ENCODE measurements at places on chromosomes 11 and 22.
A peak's percentile ranks its signal among the peaks of the same experiment; 100 is the strongest.

DNA sequence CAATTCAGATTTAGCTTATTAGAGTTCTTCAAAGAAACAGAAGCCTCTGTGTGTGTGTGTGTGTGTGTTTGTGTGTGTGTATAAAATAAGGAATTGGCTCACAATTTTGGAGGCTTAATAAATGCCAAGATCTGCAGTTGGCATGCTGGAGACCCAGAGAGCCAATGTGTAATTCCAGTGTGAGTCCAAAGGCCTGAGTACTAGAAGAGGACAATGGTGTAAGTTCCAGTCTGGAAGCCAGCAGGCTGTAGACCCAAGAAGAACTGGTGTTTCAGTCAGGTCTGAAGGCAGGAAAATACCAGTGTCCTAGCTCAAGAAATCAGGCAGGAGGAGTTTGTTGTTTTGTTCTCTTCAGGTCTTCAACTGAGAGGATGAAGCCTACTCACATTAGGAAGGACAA is 20.0 kb downstream of the TMEM135 start:
- DNase-seq: no peak

DNA sequence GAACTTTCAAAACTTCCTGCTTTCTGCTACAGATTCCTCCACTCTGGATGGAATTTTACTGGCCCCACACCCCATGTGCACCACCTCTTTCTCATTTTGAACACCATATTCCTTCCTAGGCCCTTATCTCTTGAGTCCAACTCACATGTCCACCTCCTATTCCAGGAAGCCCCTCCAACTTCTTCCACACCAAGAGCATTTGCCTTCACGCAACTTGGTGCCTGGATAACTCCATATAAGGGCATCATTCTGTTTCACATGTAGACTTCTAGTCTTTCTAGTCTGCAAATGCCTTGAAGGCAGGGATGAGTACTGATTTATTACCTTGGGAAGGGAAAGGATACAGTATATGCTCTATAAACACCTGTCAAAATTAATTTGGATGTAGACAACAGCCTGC is 17.5 kb downstream of the GAB2 start:
- no peak for DNase-seq

DNA sequence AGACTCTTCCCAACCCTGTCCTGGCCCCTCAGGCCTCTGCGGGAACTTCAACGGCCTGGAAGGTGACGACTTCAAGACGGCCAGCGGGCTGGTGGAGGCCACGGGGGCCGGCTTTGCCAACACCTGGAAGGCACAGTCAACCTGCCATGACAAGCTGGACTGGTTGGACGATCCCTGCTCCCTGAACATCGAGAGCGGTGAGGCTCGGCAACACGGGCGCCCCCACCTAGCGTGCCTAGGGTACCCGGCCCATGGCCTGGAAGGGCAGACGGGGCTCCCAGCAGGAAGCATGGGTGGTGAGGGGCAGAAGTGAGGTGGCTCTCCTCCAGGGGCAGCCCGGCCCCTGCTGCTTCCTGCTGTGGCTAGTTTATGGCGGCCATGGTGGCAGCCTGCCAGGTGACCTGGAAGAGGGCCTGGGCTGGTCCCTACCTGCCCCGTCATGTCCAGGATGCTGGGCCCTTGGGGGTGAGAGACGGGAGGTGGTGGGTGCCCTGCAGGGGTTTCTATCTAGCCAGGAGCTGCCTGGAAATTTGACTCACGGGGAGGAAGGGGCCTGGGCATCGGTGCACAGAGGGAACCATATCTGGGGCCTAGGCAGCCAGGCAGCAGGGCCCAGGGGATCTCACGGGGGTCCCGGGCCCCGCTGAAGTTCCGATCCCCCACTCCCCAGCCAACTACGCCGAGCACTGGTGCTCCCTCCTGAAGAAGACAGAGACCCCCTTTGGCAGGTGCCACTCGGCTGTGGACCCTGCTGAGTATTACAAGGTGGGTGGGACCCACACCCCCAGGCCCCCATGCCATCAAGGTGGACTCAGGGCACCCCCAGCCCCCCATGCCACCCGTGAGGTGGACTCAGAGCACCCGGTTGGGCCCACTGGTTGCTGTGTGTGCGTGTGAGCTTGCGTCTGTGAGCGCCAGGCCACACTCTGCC is 9.2 kb downstream of the MUC2 start:
- no peak for DNase-seq

DNA sequence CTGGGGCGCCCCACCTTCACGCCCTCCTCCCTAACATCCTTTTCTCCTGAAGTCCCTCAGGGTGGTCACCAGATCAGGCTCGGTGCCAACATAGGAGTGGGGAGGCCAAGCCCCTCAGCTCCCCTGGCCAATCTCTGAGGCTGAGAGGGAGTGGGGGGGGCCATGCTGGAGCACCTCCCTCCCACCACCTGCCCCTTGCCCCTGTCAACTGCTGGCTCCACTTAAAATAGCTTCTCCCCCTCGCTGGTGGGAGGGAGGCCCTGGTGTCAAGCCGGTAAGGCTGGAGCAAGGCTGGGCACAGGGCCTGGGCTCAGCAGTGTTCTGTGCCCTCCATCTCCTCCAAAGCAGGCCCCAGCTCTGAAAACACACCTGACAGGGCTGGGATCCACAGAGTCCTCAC is 4.9 kb downstream of the PLXNB2 start:
- DNase-seq: no peak

DNA sequence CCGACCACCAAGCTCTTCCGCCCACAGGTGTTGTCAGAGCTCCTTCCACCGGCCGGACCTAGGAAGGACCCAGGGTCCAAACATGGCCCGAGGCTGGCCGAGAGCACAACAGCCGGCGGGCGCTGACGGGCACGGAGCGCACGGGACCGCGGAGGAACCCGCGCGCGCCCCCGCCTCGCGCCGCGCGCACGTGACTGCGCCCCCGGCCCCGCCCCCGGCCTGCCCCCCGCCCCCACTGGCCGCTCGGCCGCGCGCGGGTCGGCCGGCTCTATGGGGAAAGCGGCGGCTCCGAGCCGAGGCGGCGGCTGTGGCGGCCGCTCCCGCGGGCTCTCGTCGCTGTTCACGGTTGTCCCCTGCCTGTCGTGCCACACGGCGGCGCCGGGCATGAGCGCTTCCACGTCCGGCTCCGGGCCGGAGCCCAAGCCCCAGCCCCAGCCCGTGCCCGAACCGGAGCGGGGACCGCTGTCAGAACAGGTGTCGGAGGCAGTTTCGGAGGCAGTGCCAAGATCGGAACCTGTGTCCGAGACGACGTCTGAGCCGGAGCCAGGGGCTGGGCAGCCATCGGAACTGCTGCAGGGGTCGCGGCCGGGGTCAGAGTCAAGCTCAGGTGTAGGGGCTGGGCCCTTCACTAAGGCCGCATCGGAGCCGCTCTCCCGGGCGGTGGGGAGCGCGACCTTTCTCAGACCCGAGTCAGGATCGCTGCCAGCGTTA is at the start of gene OSBP2:
Gene OSBP2, plus strand, starts transcription at position 235 of the 711 bp plus-strand sequence. Its CDS starts 36 bp downstream, at position 271.
- peak; percentile 26 for DNase-seq

DNA sequence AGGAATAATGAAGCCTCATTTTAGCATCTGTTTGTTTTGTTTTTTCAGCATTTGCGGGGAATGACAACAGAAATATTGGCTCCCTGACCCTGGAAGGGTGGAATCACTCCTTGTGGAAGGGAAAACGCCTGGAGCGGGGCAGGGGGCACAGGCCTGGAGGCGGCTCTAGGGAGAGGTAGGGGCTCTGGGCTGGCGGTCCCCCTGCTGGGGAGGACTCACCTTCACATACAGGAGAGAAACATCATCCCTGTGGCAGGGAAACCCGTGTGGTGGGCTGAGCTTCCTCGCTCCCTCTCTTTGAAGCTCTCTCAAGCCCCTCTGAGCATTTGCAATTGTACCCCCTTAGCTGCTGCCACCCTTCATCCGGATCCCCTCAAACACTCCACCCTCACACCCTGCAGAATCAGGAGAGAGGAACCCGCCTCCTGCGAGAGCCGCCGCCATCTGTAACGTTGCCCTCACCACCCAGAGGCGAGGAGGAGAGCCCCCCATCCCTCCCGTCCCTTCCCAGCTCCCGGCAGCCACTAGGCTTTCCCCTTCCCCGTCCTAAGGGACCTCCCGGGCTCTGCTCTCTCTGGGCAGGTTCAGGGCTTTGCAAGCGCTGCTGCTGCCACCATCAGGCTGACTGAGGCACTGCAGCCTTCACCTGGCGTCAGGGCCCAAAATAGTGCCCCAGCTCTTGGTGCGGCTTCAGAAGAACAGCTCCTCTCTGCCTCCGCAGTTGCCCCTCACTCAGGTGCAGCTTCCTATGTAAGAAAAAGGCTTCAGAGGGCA is 10.4 kb downstream of the KIRREL3 start:
- peak; percentile 43 for DNase-seq

GRCh38 chr22:46149512-46150033 is 753 bp upstream of the PPARA start:
- DNase-seq: peak; percentile 52

DNA sequence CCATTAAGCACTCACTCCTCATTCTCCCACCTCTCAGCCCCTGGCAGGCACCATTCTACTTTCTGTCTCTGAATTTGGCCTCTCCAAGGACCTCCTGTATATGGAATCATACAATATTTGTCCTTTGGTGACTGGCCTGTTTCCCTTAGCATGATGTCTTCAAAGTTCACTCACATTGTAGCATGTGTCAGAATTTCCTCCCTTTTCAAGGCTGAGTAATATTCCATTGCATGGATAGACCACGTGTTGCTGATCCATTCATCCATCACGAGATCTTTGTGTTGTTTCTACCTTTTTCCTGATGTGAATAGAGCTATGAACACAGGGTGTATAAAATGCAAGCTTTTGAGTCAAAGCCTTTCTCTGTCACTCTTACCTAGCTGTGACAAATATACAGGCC is 11.6 kb downstream of the FADS2 start:
- DNase-seq: no peak

DNA sequence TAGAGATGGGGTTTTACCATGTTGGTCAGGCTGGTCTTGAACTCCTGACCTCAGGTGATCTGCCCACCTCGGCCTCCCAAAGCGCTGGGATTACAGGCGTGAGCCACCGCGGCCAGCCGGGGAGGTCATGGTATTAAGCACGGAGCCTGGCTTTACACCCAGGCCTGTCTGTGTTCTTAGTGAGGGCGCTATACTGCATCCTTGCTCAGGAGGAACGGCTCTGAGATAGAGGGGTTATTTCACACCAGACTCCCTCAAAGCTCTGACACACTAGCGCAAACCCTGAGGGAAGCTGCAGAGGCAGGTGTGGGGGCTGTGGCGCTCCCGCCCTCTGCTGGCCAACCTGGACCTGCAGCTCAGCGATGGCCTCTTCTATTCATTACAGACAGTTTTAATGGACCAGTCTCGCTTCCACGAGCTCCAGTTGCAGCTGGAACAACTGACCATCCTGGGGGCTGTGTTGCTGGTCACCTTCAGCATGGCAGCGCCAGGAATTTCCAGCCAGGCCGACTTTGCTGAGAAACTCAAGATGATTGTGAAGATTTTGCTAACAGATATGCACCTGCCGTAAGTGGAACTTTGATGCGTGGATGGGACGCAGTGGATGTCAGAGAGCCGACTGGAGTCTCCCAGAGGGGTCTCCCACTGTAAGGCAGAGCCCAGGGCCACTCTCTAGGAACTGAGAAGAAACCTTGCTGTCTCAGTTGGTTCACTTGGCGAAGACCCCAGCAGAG is 26.2 kb downstream of the TCP11L1 start:
- no peak for DNase-seq

GRCh38 chr11:35337136-35337913 is 82.0 kb downstream of the SLC1A2 start:
- DNase-seq: no peak

GRCh38 chr22:38136607-38137006 is 26.1 kb upstream of the BAIAP2L2 start:
- no peak for DNase-seq

DNA sequence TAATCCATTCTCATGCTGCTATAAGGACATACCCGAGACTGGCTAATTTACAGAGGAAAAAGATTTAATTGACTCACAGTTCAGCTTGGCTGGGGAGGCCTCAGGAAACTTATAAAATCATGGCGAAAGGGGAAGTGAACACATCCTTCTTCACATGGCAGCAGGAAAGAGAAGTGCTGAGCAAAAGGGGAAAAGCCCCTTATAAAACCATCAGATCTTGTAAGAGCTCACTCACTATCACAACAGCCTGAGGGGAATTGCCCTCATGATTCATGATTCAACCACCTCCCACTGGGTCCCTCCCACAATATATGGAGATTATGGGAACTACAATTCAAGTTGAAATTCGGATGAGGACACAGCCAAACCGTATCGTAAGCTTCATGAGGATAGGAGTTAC is 3.8 kb upstream of the CYB5R2 start:
- DNase-seq: no peak

GRCh38 chr11:69211920-69212797 is 56.4 kb downstream of the SMIM38 start:
- DNase-seq: no peak

DNA sequence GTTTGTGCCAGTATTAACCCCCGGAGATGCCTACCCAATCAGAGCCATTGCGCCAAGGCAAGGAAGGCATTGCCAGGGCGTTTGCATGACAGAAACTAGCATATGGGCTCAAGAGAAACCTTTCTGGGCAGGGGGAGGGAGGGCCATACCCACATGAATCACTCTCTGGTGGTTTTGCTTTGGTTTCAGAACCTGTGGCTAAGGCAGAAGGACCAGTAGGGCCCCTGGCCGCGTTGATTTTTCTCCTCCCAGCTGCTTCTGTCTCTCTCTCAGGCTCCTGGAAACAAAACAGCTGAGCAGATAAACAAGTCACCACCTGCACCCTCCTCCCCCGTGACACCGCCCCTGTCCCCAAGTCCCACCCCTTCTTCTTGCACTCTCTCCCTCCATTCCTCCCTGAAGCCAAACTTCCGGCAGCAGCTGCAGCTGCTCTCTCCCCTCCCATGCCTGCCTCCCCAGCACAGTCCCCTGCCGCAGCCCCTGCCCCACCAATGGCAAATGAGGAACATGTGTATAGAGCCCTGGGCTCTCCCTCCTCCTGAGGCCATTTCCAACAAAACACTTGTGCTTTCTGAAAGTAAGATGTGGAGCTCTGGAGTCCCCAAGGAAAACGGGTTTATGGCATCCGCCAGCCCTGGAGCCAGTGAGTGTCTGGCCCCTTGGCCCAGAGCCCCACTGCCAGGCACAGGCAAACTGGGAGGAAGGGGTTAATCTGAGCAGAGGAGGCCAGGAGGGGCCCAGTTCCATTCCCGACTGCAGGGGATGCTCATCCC is 39.0 kb upstream of the ADA2 start:
- no peak for DNase-seq

Data from amygdala (tissue), 56 donors.